OCI-M1 (cell line): ENCODE measurements at places on chromosomes 6 and 20.

DNA sequence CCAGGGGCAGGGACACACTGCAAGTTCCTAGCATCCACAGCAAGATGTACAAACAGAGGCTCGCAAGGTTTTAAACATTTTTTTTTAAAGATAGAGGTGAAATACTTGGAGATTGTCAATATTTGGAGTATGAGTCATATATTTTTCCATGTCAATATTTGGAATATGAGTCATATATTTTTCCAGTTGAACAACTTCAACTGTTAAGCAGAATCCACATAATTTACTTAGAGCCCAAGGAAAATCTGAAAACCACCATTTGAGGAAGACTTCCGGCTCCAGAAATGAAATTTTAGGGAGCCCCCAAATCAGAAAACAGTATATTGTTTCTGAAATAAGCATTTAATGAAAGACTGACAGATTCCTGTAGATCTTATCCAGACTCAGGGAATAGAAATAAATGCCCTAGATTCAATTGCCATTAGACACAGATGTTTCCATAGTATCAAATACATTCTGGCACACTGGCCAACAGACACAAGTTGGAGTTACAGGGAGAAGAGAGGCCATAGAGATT, 51.6 kb upstream of the FAM184A start:
- DNase-seq: peak; percentile 48

DNA sequence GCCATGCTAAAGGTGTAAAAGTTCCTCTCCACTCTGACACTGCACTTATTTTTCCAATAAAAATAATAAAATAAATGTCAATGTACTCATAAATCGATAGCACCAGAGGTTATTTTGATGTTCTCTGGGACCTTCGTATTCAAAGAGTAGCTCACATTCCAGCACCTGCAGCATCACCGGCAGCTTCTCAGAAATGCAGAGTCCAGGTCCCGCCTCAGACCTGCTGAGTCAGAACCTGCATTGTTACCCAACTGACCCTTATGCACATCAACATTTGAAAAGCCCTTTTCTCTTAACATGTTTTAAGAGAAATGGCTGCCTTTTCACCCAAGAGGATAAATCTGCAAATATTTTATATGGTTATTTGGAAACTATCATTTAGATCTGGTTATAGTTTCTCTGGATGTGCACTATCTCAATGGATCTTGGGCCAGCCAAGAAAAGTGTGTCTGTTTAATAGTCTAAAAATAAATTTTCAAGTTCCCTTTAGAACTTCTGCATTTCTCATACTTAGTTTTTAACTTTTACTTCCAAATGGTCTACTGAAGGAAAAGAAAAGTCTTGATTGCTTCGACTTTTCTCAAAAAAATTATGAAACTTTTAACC, 216.2 kb upstream of the PRDM1 start:
- peak; percentile 26 for DNase-seq

GRCh38 chr20:25225642-25226432, 22.0 kb upstream of the PYGB start:
- DNase-seq: no peak

DNA sequence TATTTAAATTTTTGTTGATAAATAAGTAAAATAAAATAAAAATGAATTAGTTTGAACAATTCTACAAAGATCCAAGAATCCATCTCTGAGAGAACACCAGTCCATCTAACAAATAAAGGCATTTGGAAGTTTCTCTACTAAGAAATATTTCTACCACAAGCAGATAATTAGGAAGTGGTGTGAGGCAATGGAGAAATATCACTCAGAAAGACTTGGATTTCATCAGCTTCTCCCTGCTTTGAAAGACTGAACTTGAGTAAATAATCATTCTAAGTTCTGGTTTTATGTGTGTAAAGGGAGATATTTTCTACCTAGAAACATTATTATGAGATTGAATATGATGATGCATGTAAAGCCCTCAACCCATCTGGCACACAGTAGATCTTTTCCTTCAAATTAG, 17.8 kb upstream of the TCF21 start:
- DNase-seq: no peak

- no peak for DNase-seq
These were observed 100.7 kb upstream of the CD93 start for GRCh38 chr20:23186808-23187207.

DNA sequence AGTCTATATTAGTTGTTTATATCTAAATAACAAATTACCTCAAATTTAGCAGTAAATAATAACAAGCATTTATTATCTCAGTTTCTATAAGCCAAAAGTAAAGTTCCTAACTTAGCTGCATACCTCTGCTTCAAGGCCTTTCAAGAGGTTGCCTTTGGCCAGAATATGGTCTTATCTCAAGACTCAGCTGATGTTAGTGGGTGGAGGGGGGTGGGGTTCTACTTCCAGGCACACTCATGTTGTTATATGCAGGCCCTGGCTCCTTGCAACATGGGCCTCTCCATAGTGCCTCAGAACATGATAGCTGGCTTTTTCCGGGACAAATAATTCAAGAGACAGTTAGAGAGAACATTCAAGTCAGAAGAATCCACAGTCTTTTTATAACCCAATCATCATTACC, 266.0 kb downstream of the ADGRB3 start:
- peak; percentile 66 for DNase-seq

DNA sequence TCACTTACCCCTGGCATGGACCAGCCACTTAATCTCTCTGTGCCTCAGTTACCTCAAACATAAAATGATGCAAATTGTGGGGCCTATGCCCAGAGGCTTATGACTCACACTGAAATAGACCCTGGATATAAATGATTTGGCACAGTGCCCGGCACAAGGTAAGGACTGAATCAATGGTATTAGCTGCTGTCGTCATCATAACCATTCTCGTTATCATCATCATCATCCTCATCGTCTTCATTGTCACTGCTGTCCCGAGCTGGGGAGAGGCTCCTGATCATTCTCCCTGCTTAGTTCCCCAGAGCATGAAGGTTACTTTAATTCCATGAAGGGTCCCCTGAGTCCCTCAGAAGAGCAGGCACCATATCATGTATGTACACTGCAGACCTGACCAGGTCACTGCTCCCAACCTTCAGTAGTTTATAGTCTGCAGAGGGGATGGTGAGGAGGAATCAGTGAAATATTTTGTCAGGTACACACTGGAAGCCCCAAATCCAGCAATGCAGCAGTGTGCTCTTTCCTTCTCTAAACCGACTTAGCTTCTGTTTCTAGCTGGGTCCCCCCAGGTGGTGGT, 149.3 kb downstream of the TAF4 start:
- DNase-seq: no peak

DNA sequence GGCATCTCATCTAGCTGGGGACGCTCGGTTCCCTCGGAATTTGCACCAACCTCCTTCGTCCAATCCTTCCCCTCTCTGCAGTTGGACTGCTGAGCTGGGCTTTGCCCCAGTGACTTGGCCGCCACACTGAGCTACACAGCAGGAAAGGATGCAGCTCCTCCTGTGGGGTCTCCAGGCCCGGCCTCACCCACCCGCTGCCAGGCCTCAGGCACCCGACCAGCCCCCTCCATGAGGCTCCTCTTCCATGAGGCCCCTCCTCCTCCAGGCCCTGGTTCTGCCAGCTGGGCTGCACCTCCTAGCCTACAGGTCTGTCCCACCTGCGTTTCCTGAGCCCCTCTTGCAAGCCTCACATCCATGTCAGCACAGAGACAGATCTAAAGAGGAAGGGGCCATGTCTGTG, 369.9 kb downstream of the TAF4 start:
- DNase-seq: no peak

DNA sequence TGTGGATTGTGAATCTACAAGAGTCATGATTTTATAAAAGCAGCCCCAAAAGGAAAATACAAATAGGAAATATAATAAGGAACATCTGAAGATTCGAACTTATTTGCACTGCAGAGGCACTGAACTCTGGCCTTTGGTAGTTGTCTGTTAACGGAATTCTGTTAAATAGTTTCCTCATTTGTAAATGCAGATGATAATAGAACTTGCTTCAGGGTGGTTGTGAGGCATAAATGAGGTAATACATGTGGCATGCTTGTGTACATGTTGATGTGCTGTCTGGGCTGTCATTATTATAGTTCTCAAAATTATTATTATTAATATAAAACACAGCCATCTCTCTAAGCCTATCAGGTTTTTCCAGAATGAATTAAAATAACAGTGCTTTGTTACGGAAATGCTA, 302.0 kb downstream of the NRN1 start:
- DNase-seq: no peak

DNA sequence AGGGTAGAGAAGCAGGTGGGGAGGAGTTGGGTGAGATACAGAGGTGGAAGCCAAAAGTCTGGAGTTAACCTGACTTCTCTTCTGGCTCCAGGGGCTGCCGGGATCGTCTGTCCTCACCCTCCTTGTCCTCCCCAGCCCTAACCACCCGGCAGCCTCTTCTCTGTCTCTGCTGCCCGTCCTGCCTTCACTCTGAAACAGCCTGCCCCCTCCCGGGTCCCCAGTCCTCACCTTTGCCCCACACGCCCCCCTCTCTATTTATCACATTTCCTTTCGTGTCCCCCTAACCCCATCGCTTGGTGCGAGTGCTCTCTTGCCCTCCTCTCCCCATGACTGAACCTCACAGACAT, 5.7 kb downstream of the RING1 start:
- DNase-seq: no peak

GRCh38 chr6:23179994-23180393, 610.6 kb downstream of the HDGFL1 start:
- DNase-seq: no peak

DNA sequence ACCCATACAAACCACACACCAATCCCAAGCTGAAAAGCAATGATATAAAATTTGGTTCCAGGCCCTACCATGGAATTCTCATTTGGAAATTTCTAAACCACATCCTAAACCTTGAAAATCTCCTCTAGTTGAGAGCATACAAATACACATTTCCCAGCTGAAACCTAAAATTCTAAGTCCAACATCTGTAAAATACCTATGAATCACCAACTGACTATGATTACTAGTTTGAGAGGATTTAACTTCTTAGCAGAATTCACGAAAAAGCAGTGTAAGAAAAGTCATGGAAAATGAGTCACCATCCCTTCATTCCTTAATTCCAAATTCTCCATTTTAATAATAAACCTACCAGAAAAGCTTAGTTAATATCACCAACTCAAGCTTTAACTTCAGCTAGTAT, 15.4 kb downstream of the RANBP9 start:
- no peak for DNase-seq

- DNase-seq: no peak
These were observed 130.1 kb upstream of the SLC2A12 start for GRCh38 chr6:134182528-134182927.

- no peak for DNase-seq
These were observed 136.1 kb upstream of the CDYL start for GRCh38 chr6:4640139-4640538.

DNA sequence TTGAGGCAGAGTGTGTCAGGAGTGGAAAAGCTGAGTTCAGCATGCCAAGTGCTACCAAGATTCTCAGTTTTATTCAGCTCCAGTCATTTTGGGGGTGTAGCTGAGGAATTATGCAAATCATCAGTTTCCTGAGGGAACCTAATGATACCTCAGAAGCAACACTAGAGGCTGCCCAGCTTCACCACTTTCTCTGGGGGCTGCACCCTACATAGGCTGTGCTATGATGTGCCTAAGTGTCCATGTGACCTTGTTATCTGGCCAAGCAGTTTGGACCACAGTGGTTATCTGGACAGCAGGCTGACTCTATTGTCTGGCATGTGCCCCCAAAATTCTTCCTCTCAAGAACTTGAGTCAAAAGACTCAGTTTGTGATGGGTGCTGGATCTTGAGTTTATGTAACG, 374.6 kb upstream of the SYNCRIP start:
- peak; percentile 91 for DNase-seq

- no peak for DNase-seq
These were observed 722.2 kb upstream of the EYS start for GRCh38 chr6:66429210-66429609.

- no peak for DNase-seq
These were observed 53.4 kb downstream of the EDN1 start for GRCh38 chr6:12343440-12344162.

GRCh38 chr6:66418906-66419305, 711.9 kb upstream of the EYS start:
- no peak for DNase-seq

DNA sequence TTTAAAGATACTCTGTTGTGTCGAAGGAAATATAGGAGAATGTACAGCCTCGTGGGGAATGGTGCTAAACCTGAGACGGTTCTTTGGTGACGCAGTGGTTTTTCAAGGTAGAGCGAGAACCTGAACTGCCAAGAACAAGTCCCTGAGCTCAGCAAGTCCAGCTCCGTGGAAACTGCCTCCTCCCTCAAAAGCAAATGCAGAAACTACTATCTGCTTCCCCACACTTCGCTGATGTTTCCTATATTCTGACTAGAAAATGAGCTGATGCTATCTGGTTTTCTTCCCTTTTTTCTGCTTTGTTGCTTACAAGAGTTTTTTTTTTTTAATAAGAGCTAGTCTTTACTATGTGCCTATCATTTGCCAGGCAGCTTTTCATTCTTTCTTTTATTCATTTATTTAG, 85.3 kb upstream of the LY86 start:
- peak; percentile 43 for DNase-seq
